Cardiac muscle cell (in vitro differentiated cells and primary cell): ENCODE measurements at places on chromosomes 7 and 10.

GRCh38 chr7:88700725-88701124 is 58.8 kb upstream of the ZNF804B start:
- DNase-seq: no peak

GRCh38 chr7:116777651-116778281 is 84.6 kb upstream of the CAPZA2 start:
- DNase-seq: peak; percentile 41

DNA sequence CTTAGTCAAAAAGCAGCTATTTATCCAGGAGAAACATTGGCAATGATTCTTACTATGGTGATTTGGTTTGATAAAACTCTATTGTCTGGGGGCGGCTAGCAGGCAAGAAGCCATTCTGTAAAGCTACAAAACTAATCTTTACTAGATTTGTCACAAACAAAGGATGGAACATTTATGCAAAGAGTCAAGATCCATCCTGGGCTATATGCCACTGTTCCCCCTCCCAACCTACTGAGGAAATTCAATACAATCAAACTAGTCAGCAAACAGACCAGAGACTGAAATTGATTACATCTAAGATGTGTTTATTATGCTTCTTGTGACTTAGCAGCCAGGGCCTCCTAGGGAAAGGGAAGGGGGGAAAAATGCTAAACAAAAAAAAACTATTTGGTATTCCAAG is 397.6 kb downstream of the GPAM start:
- DNase-seq: no peak

DNA sequence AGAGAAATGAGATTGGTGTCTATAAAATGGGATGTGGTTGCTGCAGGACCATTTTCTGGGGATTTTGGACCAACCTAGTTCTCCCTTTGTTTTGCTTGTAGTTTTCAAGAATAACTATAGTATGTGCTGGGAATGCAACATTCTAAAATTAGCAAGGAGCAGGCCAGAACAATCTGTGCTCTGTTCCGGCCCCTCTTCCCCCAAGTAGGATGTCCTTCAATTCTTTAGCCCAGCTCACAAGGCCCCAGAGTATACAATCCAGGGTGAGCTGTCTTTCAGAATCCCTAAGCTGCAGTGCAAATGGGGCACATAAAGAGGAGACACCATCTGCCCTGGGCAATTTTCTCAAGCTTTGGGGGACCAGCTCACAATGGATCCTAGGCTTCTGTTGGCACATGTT is 809.1 kb downstream of the TNS3 start:
- DNase-seq: no peak

DNA sequence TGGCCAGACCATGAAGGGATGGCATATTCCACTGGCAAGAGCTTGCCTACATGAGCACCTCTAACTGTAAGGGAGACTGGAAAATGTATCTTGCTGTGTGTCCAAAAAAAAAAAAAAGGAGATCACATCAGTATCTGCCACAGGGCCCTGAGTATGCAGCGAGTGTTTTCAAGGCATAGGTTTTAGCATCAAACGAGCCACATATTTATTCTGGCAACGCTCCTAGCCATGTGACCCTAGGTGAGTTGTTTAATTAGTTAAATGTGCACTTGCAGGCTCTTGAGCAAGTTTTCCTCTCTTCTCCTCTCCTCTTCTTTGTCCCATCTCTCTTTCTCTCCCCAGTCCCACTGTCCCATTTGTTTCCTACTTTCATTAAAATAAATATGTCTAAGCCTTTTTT is 428.7 kb upstream of the AKR1E2 start:
- no peak for DNase-seq
